GM18507 (cell line): ENCODE measurements at places on chromosomes 1 and 21.
A peak's percentile ranks its signal among the peaks of the same experiment; 100 is the strongest.

- DNase-seq = no peak
Observed at GRCh38 chr1:30816211-30817076, 58.9 kb upstream of the LAPTM5 start.

GRCh38 chr1:102241431-102242338, 245.0 kb upstream of the OLFM3 start:
- DNase-seq = peak; percentile 2

GRCh38 chr1:156106624-156107488, 7.7 kb upstream of the LMNA start:
- no peak for DNase-seq

- DNase-seq = no peak
Observed at GRCh38 chr1:202681736-202682420, 28.4 kb downstream of the SYT2 start.

- no peak for DNase-seq
Observed at GRCh38 chr1:85581802-85582686, 1.5 kb downstream of the CCN1 start.

DNA sequence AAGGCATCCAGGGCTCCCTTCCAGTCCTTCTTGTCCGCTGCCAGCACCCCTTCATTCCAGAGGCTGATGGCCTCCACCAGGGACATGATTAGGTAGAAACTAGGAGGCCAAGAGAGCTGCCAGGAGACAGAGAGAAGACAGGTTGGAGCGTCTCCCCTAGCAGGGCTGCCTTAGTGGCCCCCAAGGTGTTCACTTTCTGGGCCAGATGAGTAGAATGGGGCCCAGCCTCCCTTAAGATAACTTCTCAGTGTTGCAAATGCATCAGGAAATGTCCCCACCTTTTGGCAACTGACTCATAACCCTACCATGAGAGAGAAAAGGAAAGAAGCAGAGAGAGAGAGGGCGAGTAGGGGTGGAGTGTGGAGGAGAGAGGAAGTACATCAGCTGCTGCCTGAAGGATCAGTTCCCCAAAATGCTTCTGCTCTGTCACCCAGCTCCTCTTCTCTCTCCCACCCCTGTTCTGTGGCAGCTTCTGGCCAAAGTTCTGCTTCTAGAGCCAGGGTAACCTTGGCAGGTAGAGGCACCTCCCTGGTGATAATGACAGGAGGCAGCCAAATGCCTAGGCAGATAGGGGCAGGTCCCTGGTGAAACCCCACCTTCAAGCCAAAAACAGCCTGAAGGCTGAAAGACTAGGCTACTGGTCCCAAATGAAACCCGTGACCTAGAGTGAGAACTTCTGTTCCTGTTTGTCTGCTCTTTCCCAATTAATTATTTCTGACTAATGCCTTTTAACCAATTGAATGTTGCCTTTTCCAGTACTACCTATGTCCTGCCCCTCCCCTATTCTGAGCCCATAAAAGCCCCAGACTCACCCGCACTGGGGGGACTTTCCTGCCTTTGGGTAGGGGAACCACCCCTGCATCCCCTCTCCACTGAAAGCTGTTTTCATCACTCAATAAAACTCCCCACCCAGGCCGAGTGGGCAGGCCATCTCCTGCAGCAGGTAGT, at the start of gene NCF2:
NCF2 (minus strand) TSS at position 216 of the 948 bp plus-strand sequence; CDS start at position 86, 130 bp downstream.
- peak; percentile 69 for DNase-seq

- no peak for DNase-seq
Observed at GRCh38 chr1:226671277-226671676, 67.8 kb downstream of the ITPKB start.

DNA sequence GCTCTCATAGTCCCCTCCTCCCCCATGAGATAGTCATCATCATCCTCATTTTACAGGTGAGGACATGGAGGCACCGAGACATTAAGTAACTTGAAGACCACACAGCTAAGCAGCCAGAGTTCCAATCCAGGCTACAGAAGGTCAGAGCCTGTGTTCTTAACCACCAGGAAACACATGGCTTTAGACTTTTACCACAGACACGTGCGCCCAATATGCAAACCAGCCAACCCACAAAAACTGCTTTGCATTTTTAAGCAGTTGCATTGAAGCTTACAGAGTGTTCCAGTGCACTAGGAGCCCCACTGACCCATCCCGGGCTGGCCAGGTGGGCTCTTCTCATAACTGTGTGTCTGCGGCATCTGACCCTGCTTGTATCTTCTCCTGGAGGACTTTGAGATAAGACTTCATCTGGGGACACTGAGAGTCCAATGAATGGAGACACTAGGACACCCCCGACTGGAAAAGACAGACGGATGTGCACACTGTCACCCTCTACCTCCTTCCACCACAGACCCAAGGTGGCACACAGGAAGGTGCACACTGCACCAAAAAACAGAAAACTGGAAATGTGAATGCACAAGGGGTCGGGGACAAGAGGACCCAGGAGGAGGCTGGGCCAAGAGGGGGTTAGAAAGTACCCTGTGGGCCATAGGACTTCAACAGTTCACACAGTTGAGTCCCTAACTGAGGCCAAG, 56.4 kb downstream of the ETS2 start:
- DNase-seq = peak; percentile 8

GRCh38 chr1:11078631-11079030, 18.8 kb upstream of the SRM start:
- DNase-seq = no peak

GRCh38 chr21:39961251-39961650, 94.0 kb downstream of the PCP4 start:
- no peak for DNase-seq

DNA sequence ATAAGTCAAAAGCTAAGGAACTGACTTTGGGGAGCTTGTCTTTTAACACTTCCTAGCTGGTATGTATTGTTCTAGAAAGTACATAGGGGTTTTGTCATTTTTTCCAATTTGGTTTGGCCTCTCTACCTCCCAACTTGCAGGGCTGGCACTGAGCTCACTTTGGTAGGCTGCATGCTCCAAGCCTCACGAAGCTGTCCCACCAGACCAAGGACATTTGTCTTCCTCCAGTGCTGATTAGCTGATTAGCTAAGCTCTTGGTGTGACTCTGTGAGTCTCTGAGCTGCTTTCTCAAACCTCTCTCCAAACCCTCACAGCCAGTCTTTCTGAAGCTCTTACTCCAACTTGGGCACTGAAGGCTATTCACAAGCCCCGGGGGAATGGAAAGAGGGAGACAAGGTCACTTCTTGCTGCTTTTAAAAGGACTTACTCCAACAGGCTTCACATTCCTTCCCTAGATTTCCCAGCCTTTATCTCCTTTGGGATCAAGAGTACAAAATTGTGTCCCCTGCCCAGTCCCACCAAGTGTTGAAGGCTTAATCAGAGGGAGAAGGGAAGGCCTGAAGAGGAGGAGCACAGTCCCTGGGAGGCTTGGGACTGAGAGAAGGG, 893 bp upstream of the CFAP45 start:
- no peak for DNase-seq

DNA sequence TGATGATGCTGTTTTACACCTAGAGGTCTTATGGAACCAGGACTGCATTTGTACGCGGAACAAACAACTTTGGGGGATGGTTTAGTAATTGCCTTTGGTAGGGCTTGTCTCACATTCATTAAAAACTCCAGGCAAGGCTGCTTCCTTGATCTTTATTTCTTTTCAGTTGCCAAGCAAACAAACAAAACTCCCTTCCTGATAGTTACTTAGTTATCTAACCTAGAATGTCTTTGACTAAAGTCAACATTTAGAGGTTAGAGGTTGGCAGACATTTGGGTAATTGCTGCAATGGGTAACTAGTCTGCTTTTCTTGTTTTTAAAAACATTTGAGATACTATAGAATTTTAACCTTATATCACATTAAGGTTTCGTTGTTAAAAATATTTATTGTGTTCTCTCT, 500.9 kb upstream of the PTBP2 start:
- DNase-seq = no peak

DNA sequence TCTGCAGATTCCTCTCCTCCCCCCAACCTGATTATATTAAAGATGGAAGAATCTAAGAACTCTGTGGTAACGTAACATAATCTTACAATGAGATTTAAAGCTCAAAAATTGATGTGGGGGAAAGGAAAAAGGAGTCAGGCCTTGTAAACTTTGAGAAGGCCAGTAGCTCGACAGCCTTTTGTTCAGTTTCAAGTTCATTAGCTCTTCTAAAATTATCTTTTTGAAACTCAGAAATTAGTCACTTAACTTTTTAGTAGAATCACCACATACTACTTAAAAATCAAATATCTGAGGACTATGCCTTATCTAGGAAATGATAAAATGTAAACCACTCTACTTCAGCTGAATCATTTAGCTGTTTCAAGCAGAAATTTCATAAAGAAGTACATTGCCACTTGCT, 996.2 kb downstream of the AMY1C start:
- DNase-seq = no peak

- DNase-seq = no peak
Observed at GRCh38 chr1:118395430-118395991, 210.5 kb upstream of the SPAG17 start.

DNA sequence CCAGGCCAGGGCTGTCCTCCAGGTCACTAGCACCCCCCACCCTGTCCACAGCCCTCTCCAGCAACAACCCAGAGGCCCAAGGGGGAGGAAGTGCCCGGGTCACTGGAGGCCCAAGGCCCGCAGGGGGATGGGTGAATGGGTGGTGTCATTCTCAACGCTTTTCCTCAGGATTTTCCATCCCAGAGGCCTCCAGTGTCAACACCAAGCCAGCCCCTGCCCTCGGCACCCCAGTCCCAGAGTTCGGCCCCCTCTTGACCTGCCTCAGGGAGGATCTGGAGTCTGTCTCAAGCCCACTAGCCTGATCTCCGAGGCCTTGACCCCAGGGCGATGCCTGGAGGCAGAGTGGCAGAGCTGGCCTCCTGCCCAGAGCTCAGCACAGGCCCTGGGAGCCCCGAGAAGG, 5.1 kb downstream of the TMEM82 start:
- no peak for DNase-seq

DNA sequence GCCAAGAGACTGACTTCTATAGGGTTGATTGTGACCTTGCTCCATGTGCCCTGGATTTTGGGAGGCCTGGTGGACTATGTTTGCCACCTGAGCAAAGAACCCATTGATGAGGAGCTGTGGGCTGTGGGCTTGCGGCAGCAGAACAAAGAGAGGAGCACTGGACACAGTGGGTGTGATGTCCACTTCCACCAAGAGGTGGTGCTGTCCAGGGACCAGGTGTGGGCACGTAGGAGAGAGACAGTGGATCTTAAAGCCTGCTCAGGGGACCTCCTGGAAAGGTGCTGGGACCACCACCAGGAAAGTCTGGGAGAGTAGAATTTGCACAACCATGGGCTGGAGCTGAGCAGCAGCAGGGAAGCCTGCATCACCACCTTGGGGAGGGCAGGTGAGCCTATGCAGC, 106.7 kb upstream of the ETS2 start:
- DNase-seq = no peak

- no peak for DNase-seq
Observed at GRCh38 chr1:112985123-112985522, 29.1 kb upstream of the SLC16A1 start.

DNA sequence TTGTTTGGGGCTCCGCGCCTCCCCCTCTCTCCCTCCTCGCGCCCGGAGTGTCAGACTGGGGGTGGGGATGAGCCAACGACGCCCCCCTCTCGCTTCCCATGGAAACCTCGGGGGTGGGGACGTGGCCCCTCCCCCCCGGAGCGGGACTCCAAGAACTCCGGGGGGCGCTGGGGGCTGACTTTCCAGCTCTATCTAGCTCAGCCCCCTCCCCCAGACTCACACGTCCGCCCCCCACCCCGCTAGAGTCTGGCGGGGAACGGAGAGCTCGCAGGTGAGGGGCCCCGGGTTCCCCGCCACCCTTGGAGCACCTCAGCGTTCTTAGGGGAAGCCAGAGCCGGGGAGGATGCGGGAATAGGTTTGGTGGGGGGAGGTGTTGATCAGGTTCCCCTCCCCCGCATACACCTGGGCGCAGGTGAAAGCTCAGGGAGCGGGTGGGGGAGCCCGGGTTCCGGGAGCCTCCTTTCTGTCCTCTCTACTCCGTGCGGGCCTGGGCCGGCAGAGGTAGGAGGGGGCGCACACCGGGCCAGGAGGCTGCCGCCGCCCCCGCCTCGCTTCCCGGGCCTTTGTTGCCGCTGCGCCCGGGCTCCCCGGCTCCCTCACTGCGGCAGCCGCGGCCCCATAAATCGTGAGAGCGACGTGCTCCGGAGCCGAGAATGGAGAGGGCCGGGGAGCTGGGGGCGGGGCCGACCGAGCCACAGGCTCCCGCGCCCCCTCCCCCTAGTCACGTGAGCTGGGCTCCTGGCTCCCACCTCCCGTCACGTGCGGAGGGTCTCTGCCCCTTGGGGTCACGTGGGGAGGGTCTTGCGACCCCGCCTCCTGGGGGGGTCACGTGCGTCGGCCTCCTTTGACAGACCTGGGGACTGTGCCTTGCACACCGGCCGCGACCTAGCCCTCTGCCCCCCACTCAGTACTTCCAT, 1.9 kb downstream of the EFNA3 start:
- DNase-seq = no peak

GRCh38 chr1:32592943-32593342, 53.7 kb downstream of the ZBTB8A start:
- no peak for DNase-seq
